ENCODE measurements at places on chromosomes 2 and 18.

GRCh38 chr2:144836635-144837350, 316.9 kb upstream of the ZEB2 start:
- DNase-seq, result no peak

DNA sequence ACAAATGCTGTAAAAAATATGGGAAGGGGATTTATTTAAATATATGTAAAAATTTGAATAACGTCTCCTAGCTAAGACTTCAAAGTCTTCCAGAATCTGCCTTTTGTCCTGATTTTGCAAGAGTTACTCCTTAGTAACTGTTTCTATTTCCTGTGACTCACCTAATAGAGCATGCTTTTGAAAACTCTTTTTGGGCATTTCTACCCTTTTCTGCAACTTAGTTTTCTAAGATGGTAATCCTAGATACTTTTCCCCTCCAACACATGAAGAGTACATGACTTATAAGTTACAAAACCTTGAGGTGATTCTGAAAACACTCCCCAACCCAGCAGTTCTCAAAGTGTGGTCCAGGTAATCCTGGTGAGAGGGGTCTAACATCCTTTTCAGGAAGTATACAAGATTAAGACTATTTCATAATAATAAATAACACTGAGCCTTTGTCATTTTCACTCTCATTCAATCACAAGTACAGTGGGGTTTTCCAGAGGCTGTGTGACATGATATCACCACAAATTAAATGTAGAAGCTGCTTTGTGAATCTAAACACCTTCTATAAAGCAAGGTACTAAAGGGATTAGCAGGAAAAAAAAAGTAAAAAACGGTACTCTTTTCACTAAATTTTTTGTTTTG, 31.9 kb downstream of the PPP4R3B start:
- DNase-seq, result no peak

DNA sequence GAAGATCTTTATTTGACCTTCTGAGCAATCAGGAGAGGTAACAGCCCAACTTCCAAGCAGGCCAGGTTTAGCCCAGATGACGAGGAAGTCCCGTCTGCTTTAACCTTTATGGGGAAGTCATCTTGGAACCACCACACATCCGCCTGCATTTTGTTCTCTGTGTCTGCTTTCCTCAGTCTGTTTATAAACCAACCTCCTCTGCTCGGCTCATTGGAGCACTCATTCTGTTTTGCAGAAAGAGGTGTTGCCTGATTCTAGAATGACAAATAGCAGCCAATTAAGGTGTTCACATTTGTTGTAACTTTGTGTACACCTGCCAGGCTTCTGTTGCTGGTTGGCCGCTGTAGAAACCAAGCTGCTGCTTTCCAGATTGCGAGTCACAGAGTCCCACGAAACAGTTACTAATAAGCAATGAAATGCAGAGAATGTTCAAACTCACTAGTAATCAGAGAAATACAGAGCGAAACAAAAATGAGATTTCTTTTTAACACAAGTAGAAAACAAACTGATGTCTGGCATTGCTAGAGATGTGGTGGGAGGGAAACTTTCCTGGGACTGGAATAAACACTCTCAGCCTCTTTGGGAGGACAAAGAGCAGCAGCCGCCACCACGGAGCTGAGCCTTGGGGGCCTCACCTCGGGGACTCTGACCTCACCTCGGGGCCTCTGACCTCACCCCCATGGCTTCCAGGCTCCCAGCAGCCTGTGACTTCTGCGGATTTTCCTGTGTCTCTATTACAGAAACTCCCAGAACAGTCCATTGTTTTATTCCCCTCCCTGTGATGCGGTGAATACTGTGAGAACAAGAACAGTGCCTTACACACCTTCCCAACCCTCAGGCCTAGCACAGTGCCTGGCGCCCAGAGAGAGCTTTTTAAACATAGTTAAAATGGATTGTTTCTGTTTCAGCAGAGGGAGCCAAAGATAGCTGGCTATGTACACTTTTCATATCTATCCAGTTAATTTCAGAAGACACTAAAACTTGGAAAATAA, 64.0 kb downstream of the MBP start:
- no peak for DNase-seq

DNA sequence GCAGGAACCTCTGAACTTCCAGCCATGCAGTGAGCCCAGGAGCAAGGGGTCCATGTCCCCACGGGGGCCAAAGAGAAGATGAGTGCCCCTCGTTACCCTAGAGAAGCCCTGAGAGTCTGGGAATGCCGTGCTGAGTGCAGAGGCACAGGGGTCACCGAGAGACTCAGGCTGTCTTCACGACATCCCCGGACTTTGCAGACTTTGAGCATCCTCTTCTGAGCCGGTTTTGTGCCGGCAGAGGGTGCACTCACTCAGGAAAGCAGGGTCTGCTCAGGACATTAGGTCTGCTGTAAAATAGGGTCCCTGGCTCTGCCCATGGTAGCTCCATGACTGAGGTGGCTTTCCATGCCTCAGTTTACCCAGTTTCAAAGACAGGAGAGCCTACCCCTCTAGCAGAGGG, 71.0 kb downstream of the GALNT14 start:
- DNase-seq, result no peak

GRCh38 chr18:45197526-45197970, 417.7 kb upstream of the SLC14A2 start:
- peak; percentile 5 for DNase-seq
